Stimulated activated CD8-positive, alpha-beta memory T cell treated with anti-CD3 and anti-CD28 coated beads, Interleukin-4, amount 100 ng/mL, for 24 hours (primary cell): ENCODE measurements at places on chromosomes 3 and 15.

- no peak for DNase-seq
Measured at GRCh38 chr3:51836606-51837005, 24.8 kb upstream of the IQCF2 start.

GRCh38 chr15:79608066-79608864, 176.1 kb downstream of the MINAR1 start:
- no peak for DNase-seq

- peak; percentile 7 for DNase-seq
Measured at GRCh38 chr3:127628788-127629466, at the start of gene PODXL2. PODXL2 (plus strand) TSS chr3:127629185; CDS start chr3:127629220, 35 bp downstream.

GRCh38 chr3:137988152-137988551, 21.8 kb upstream of the CLDN18 start:
- DNase-seq, result no peak

GRCh38 chr15:24772686-24773373, 97.3 kb downstream of the NPAP1 start:
- DNase-seq, result peak; percentile 58

GRCh38 chr3:133943639-133944141, 48.0 kb upstream of the RAB6B start:
- DNase-seq, result no peak

DNA sequence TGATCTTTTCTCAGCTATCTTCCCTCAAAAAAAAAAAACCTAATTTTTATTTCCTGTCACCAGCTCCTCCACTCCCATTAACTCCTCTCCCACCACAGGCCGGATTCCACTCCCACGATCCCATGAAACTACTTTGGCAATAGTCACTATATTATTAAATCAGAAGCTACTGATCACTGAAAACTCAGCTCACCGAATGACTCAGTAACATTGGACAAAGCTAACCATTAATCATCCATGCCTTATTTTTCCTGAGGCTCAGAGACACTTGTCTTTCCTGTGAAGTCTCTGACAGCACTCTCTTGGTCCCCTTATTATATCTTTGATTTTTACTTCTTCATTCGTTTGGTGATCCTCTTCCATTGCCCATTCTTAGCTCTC, 260.2 kb downstream of the CGGBP1 start:
- DNase-seq, result no peak

DNA sequence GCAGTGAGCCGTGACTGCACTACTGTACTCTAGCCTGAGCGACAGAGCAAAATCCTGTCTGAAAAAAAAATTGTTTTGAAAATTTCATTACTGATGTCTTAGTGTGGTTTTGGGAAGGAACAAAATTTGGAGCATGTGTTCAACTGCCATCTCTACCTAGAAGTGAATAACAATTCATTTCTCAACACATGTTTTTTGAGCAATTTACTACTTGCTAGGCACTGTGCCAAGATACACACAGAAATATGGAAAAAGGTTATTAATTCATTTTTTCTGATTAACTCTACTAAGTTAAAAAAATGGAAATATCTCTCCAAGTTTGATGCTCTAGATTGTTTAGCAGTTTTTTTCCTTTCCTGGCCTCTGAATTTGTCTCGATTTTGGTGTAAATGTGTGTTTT, 5.2 kb upstream of the TCF12 start:
- DNase-seq, result no peak

- no peak for DNase-seq
Measured at GRCh38 chr15:71359246-71359645, 244.0 kb downstream of the THSD4 start.

- no peak for DNase-seq
Measured at GRCh38 chr3:88485001-88485400, 335.2 kb downstream of the C3orf38 start.

DNA sequence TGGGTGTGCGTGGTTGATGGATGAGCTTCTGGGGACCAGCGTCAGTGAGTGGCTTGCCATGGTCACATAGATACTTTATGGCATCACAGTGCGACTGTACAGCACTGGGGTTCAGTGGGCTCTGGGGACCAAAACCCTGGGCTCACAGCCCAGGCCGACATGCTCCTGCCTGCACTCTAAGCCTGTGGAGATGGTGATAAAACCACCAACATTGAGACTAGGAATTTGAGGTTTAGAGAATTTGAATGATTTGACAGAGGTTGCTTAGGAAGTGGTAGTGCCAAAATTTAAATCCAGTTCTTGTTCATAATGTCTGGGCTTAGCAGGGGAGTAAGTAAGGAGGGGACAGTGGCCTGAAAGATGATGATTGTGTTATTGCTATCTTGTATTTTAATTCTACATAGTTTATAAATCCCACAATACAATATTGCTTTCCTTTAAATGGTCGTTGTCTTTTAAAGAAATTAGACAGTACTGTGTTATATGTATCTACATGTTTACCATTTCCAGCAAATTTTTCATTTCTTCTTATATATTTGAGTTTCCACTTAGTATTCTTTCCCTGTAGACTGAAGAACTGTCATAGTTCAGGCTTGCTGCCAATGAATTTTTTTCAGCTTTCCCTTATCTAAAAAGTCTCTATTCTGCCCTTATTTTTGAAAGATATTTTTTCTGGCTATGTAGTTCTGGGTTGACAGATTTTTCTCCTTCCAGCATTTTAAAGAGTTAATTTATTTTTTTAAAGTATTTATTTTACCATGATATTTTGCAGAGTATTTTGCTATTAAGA, 235.4 kb upstream of the RGMA start:
- no peak for DNase-seq

- no peak for DNase-seq
Measured at GRCh38 chr3:84738086-84738485, 220.7 kb upstream of the CADM2 start.

DNA sequence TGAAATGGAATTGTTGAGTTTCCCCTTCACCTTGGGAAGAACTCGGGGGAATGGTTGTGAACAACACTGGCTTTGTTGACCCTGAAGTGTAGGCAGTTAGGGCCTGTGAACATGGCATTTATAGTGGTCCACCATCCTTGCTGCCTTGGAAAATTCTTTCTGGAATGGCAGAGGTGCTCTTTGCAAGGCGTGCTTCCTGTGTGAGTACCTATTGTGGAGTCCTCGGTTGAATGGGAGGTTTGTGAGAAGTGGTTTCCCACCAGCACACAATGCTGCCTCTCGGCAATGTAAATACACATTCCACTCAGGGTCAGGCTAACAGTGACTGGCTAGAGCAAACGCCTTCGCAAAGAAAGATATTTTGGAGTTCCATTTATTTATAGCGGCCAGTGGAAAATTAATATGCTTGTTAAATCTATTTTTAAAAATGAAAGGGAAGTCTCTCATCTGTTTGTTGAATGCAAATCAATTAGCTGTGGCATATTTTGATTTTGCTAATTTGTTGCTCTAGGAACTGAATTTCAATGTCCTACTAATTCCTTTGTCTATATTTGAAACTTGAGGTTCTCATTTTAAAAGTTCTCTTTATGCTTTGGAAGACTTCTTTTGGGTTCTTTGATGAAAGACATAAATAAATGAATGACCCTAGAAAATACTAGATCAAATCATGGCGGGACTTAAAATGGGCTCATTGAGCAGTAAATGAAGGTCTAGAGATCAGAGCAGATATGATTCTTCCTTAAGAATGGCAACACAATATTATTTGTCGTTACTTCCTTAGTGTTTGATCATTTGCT, 59.5 kb downstream of the FNDC3B start:
- no peak for DNase-seq
